NCI-H2029 treated with DMSO at 0.1 percent for 48 hours (cell line): ENCODE measurements at places on chromosomes 12 and 14.
A peak's percentile ranks its signal among the peaks of the same experiment; 100 is the strongest.

GRCh38 chr12:6193853-6194815, 6.1 kb upstream of the CD9 start:
- no peak for DNase-seq

DNA sequence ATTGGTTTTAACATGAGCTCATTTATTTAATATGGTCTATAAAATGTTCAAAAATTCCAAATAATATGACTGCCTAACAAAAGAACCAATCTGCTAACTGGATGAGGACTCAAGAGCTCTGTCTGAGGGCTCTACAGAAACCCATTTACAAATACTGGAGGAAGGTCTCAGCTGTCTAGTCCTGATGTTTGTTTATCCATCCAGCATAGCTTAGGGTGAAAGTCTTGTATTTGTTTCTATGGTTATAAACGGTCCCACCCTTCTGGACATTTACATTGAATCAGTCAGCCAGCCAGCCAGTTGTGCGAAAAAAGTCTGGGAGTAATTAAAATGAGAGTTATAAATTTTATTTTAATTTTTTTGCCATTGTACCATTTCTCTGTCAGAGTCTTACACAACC, 220.7 kb downstream of the BMP4 start:
- DNase-seq = peak; percentile 20

DNA sequence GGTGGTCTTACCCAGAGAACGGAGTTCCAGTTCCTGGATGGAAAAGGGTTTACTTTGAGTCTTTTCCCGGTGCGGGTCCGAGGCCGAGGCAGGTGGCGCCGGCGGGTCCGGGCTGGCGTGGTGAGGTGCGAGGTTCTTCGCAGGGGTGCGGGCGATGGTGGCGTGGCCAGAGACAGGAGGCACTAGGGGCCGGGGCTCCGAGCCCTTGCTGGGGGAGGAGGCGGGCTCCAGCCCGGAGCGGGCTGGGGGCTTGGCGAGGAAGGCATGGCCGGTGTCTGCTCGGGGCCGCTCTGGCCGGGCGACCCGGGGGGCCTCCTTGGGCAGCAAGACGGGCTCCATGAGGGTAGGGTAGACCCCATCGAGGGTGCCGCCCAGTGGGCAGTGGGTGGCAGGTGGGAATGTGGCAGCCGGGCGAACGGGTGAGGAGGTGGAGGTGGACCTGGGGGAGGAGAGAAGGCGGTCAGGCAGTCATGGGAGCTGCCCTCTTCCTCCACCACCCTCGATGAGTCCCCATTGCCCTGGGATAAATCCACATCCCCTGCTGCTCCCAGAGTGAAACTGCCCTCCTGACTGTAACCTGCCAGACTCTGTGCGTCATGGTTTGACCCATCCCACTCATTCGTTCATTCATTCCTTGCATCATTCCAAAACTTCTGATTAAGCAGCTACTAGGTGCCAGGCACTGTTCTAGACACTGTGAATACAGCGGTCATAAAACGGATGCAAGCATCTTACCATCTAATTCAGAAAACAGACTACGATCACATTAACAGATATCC, 42.0 kb downstream of the RFLNA start:
- no peak for DNase-seq

DNA sequence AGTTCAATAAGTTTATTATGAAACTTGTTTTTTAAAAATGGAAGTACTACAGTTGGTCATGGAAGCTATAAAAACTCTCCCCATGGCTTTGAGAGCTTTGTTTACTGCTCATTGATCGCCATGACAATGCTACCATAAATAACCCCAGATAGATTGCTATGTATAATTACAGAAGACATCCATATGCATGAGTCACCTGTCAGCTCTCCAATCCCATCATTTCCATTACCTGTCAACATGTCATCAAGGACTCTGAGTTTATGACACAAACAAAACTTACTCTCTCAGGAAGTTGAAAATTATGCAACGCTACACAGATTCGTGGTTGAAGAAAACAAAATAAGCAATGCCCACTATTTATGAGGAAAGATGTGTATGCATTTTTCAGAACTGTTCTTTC, 144.4 kb downstream of the SEC23A start:
- no peak for DNase-seq

DNA sequence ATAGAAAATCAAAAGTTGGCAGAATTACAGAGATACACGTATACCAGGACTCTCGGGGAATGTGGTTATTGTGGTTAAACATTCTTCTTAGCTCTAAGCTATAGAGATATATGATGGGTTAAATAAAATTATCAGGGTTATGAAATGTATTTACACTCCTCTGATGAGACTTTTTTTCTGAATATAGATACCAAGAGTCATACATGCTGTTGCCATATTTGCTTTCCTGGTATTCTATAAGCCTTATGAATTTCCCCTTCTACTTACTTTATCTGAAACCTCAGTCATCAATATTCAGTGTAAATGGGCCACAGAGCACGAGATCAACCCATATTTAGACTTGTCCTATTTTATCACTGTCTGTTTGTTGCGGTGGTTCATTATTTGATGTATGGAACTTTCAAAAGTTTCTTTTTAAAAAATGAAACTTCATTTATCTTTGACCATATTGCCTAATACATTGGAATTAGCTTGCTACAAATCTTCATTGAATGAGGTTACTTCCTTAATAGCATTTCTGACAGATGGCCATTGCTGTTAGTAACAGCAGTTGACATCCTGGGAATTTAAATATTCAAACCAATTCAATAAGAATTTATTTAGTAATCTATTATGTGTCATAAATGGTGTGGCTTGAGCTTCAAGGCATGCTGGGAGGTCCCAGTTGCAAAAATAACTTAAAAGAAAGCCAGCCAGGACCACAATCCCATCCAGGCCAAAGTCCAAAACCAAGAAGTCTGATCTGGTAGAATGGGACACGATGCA, 393.5 kb downstream of the PCNX1 start:
- no peak for DNase-seq

- no peak for DNase-seq
Measured at GRCh38 chr12:121465921-121466793, 66.2 kb downstream of the RNF34 start.

DNA sequence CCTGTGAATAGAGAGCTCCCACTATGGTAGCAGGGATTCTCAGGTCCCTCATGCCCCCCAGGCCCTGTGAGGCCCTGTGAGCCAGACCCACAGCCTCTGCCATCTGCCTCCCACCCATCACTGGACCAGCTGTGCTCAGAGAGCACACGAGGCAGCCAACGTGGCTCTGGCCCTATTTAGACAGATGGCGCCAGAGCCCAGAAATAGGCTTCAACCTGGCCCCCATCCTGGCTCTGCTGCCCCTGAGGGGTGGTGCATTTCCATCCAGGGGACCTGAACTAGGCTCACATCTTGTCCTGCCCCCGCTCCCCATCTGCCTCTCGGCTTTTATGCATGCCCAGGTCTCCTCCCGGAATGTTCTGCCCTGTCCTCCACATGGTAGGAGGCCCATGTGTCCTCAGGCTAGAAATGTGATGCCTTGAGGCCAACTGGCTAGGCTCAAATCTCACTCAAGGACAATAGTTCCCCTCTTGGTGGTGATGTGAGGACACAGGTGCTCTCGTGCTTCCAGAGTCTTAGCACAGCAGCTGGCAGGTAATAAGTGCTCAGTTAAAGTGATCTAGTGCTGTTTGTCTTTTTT, 18.9 kb downstream of the TMEM63C start:
- DNase-seq = no peak

GRCh38 chr12:13372386-13372785, 175.9 kb downstream of the EMP1 start:
- no peak for DNase-seq

DNA sequence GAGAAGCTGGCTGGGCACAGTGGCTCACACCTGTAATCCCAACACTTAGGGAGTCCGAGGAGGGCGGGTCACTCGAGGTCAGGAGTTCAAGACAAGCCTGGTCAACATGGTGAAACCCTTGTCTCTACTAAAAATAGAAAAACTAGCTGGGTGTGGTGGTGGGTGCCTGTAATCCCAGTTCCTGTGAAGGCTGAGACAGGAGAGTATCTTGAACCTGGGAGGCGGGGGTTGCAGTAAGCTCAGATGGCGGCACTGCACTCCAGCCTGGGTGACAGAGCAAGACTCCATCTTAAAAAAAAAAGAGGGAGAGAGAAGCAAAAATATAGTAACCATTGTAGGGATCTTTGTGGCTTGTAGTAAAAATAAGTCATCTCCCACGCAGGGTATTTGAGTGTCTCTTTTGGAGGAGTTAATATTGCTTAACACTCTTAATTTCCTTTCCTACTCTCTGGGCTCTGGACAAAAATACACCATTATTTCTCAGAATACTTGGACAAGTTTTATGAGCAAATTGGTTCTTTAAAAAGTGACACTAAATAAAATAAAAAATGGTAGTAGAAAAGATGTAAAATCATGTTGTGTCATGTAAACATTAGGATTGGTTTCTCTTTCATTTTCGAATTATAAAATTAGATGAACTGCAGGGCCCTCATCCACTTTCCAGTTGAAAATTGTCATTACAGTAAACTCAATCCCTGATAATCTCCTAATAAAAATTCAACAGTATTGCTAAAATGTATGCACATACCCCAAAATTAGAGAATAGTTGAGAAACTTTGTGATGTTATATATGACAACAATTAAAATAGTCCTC, 61.1 kb upstream of the C12orf71 start:
- DNase-seq = no peak

DNA sequence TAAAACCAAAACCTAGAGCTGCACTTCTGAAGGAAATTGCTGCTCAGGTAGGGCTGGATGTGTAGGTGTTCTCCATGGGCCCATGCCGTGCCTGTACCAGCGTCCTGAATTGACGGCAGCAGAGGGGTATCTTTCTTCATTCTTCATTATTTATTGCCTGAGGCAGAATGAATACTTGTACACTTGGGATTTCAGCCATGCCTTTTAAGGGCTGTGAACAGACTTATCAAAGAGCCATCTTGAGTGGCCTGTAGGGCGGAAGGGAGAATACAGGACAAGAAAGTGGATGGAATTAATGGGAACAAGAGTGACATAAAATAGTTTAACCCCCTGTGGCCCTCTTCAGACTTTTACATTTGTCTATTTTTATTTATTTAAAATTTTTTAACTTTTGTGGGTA, 61.4 kb downstream of the RASSF3 start:
- no peak for DNase-seq

GRCh38 chr12:13735734-13736133, 245.7 kb downstream of the GRIN2B start:
- DNase-seq = no peak

- DNase-seq = no peak
Measured at GRCh38 chr12:2125651-2126522, 73.1 kb downstream of the CACNA1C start.

- DNase-seq = no peak
Measured at GRCh38 chr12:103794309-103795213, 46.5 kb downstream of the NT5DC3 start.

DNA sequence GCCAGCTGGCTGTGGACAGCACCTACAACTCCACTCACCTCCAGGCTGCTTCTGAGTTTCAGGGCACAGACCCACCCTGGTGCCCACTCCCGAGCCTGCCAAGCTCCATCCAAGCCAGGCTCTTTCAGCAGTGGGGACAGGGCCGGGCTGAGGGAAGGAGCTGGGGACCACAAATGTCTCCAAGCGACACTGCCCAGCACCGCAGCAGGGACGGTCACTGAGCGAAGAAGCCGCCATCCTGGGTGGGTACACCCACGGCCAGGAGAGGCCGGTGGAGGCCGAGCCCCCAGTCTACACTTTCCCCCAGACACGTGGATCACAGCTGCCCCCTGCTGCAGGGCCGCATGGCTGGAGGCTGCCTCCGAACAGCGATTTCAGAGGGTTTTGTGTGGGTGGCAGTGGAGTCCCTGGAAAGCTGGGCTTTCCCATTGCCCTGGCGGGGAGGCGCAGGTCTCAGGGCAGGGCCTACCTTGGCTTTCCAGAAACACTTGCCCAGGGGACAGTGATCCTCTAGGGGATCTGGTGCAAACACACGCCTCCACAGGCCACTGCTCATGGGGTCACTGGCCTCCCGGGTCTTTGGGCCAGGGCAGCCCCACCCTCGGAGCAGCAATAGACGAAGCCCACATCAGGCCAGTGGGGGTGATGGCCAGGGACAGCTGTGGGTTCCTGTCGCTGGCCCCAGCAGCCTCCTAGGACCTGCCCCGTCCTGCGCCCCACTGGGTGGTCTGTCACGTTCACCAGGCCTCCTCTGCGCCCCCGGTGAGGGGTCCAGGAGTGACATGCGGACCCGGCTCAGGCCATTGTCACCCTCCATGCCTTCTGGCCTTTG, 1.2 kb upstream of the GPR132 start:
- no peak for DNase-seq

DNA sequence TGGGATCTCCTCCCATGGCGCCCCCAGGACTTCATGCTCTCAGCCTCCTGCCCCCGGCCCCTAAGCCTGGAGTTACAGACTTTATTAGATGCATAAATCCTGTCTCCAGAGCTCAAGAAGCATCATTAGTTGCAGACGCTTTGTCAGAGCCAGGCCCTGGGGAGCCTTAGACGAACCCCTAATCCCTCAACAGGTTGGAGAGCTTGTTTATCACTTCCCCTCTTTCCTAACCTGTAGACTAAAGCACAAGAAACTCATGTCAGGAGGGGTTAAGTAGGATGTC, 260 bp upstream of the NPFF start:
- DNase-seq = no peak

DNA sequence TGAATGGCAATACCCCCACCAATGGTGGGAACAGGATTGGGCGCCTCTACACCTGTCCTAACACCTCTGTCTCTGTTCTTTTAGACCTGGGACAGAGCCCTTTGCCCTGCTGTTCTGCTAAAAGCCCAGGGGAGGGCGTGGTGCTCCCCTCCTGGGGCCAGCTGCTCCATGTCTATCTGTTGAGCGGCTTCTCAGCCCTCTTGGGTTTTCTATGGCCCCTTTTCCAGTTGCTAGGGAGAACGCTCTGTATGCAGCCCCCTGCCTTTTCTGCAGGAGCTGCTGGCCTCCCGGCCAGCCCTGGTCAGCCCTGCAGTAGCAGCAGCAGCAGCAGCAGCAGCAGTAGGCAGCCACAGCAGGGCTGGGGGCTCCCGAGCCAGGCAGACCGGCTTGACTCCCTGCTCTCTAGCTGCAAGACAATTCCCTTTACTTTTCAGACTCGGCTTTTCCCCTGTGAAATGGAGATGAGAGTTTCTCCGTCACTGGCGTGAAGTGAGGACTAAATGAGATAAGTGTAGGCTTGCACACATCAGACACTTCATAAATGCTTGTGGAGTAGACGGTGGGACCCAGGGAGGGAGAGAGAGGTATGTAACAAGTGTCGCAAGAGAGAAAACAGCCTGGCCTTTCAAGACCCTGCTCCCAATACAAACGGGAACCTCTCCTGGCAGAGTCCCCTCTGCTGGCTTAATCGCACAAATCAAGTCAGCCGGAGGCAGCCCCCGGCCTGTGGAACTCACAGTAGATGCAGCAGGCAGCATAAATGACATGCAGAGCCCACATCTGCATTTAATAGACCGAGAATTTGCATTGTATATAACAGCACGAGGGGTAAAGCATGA, 1.0 kb downstream of the RTL1 start:
- no peak for DNase-seq

- no peak for DNase-seq
Measured at GRCh38 chr12:51911307-51911706, 4.0 kb downstream of the ACVRL1 start.

- DNase-seq = no peak
Measured at GRCh38 chr12:90460681-90461080, 494.3 kb downstream of the CCER1 start.

GRCh38 chr14:70190156-70190555, 1.4 kb upstream of the SLC8A3 start:
- no peak for DNase-seq

- no peak for DNase-seq
Measured at GRCh38 chr12:4270831-4271716, 2.5 kb upstream of the CCND2 start.
